ENCODE measurements at places on chromosomes 6 and 20.
A peak's percentile ranks its signal among the peaks of the same experiment; 100 is the strongest.

GRCh38 chr6:137928286-137928685 is 61.2 kb downstream of the TNFAIP3 start:
- no peak for DNase-seq

GRCh38 chr6:39330476-39330875 is 8.0 kb upstream of the KCNK16 start:
- no peak for DNase-seq

GRCh38 chr6:109747221-109747620 is 56.1 kb downstream of the FIG4 start:
- DNase-seq = no peak

DNA sequence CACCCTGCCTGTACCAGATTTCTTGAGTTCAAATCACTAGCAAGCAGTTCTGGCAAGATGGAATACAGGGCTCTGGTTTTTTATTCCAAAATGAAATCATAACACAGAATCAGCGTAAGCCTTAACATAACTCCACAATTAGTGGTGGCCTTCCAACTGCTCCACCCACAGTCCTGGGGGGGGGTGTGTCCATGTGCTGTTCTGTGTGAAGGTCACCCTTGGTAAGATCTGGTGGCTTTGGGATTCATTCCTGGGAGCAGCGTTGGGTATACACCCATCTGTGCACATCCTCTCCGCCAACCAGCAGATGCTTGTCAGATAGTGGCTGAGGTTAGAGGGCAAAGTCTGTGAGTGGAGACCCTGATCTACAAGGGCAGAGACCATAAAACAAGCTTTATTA is 49.9 kb upstream of the CD83 start:
- DNase-seq = no peak

- DNase-seq = peak; percentile 73
Measured at GRCh38 chr20:37384683-37385174, 38.8 kb downstream of the SRC start.

GRCh38 chr6:4021854-4022695 is 56.9 kb downstream of the FAM217A start:
- no peak for DNase-seq

GRCh38 chr6:96742702-96743101 is 94.6 kb downstream of the GPR63 start:
- no peak for DNase-seq

DNA sequence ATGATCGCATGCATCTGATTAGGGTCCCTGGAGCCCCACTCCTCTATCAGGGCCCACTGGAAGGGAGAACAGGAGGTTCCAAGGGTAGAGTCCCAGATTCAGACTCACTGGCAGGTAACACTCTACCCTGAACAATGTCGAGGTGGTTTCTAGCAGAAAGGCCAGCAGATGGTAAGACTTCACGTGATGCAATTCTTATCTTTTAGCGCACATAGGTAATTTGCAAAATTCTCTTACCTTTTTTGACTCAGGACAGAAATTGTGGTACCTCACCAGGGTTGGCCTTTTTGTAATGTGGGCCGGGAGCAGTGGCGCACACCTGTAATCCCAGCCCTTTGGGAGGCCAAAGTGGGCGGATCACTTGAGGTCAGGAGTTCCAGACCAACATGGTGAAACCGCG is 228.1 kb upstream of the JARID2 start:
- DNase-seq = no peak

- no peak for DNase-seq
Measured at GRCh38 chr6:12602342-12602741, 114.2 kb upstream of the PHACTR1 start.
